ENCODE measurements at places on chromosomes 6 and 20.

DNA sequence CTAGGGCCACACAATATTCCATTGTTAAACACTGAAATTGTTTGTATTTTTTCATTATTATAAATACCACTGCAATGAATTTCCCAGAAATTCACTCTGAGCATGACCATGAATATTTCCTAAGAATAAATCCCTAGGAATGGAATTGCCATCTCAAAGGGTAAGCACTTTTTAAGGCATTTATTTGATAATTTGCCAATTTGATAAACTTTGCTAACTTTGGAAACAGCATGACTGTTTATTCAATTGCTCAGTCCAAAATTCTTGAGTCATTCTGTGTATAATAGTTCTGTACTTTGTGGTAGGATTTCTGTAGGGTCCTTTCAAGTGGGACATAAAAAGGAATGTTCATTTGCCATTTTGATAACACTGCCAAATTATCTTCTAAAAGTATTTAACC, 44.2 kb upstream of the TOX2 start:
- no peak for DNase-seq

DNA sequence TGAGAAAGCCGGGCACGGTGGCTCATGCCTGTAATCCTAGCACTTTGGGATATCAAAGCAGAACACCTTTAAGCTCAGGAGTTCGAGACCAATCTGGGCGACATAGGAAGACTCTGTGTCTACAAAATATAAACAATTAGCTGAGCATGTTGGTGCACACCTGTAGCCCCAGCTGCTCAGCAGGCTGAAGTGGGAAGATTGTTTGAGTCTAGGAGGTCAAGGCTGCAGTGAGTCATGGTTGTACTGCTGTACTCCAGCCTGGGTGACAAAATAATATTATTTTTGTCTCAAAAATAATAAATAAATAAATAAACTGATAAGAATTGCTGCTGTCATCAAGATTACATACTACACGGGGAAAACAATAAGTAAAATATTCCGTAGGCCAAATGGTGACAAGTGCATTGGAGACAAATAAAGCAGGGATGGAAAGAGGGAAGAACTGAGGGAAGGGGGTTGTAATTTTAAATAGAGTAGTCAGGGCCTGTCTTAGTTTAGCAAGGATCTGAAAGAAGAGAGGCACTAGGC, 14.0 kb upstream of the TOP1 start:
- DNase-seq, result no peak

DNA sequence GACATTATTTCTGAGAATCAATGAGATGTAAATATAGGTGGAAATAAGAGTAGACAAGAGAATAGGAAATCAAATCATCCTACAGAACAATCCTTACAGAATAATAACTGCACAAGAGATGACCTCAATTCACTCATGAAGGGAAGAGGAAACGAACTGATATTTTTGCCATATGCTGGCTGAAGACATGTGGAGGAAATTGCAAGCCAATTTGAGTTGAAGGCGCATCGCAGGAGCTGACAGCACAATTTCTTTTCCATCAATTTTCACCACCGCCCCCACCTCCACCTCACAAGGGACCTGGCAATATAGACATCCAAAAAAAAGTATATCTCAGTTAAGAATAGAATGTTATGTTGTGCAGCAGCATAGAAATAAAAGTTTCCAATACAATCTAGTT, 20.3 kb downstream of the CITED2 start:
- no peak for DNase-seq

- DNase-seq, result no peak
Observed at GRCh38 chr6:154508573-154509375, 1.7 kb downstream of the CNKSR3 start.

DNA sequence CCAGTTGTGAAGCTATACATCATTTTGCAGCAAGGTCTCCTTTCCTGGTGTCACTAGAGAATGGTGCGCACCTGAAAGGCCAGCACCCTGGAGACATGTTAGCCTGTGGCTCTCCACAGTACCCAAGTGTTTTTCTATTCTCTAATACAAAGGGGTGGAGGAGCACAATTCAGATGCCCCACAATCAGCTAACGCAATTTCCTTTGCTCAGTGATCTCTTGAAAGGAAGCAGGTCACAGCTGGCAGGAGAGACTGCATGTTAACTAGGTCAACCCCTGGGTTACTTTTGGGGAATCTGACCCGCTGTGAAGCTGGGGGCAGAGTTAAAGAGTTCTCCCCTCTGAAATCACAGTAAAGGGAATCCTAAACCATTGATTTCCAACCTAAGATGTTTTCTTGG, 92.5 kb downstream of the B3GAT2 start:
- DNase-seq, result no peak

GRCh38 chr20:16609066-16609465, 35.8 kb upstream of the KIF16B start:
- no peak for DNase-seq

DNA sequence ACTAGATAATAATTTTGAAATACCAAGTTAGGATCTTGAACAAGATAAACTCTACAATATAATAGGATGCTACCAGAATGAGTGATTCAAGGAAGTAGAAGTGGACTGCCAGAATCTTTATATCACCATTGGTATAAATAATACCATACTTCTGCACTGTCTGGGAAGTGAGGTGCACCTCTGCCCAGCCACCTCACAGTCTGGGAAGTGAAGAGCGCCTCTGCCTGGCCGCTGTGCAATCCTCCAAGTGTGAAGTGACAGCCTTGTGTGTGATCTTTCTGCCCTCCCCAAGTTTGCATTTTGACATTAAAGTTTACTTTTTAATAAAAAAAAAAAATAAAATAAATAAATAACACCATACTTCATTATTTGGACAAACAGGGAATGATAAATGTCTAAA, 18.8 kb downstream of the LATS1 start:
- DNase-seq, result no peak

GRCh38 chr6:117072134-117072533, 193.2 kb upstream of the VGLL2 start:
- DNase-seq, result no peak

GRCh38 chr6:24536466-24536865, 41.7 kb downstream of the ALDH5A1 start:
- DNase-seq, result no peak

- DNase-seq, result no peak
Observed at GRCh38 chr6:28803337-28803709, 120.5 kb downstream of the TRIM27 start.

GRCh38 chr6:43193929-43194328, 11.9 kb downstream of the CUL9 start:
- DNase-seq, result no peak

DNA sequence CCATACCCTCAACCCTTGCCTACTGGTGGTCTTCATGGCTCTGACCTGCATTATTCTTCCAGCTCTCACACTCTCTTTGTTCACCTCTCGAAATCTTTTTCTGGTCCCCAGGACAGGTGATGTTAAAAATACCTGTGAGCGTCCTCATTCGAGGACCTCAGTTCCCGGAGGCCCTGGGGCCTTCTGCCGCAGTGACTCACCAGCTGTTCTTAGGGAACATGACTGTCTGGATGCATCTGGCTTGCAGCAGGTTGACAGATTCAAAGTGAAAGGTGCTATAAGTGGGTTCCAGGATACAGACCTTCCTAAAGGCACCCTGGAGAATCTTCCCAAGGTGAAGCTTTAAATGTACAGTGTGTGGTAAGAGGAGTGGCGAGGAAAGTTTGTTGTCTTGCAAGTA, 210.4 kb upstream of the KCNG1 start:
- no peak for DNase-seq

- no peak for DNase-seq
Observed at GRCh38 chr6:70396796-70397729, 16.2 kb upstream of the FAM135A start.

DNA sequence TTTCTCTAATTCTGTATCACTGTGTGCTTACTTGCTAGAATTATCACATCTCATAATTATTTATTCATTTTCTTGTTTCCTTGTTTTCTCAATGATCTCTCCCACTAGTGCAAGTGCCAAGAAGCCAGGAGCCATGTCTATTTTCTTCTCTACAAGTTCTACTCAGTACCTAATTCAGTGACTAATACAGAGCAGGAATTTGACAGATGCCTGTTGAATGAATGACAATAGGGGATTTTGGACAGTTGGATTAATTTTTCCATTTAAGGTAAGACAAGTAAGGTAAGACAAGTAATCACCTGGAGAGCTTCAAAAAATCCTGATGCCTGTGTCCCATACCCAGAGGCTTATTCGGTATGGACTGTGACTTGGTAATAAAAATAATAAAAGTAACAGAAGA, 81.0 kb downstream of the EDN1 start:
- DNase-seq, result no peak

GRCh38 chr6:169841251-169841650, 89.8 kb downstream of the ERMARD start:
- no peak for DNase-seq

Data from CD4-positive, alpha-beta T cell treated with Interleukin-6 for 4 hours (primary cell).